HS-5 (cell line): ENCODE measurements at places on chromosomes 1 and 21.

DNA sequence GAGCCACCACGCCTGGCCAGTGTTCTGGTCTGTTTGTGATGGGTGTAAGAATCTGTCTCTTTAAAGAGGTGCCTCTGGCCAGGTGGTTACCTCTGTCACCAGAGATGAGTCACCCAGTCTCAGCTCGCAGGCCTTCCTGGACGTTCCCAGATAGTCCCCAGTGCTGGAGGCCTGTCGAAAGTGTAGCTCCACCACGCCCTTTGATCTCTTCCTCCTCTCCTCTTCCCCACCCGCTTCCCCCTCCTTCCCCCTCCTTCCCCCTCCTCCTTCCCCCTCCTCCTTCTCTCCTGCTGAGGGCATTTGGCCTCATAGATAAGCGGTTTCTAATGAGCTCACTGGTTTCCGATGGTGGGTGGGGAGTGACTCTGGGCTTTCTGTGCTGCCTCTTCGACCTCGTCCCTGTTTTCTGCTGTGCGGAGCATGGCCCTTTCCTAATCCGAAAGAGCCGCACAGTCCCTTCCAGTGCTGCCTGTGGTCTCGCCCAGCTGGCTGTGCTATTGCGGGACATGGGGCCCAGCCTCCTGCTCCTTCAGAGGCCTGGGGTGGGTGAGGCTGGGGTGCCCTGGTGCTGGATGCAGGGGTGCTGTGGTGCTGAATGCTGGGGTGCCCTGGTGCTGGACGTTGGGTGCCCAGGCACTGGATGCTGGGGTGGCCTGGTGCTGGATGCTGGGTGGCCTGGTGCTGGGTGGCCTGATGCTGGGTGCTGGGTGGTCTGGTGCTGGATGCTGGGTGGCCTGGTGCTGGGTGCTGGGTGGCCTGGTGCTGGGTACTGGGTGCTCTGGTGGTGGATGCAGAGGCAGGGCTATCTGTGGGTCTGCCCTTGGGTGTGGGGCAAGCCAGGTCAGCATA, 19.2 kb downstream of the AGPAT3 start:
- DNase-seq = no peak

- DNase-seq = no peak
These were observed 67.0 kb upstream of the BACE2 start for GRCh38 chr21:41100826-41101550.

GRCh38 chr1:21906173-21907078, 30.7 kb downstream of the HSPG2 start:
- no peak for DNase-seq

DNA sequence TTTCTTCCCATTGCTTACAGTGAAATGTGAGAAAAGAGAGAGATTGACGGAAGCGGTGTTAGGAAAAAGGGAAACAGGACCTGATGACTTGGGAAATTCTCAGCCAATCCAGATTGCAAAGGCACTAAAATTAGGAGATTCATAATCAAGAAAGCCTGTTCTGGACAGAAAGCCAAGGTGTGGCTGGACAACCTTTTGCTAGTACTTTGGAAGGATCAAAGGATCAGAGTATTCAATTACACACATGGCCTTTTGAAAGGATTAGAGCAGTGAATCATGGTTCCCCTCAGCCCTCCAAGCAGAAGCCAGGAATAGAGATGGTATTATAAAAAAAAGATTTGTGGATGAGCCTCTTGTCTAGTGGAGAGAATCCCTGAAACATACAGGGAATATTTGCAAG, 669.8 kb upstream of the ADAMTS5 start:
- no peak for DNase-seq

DNA sequence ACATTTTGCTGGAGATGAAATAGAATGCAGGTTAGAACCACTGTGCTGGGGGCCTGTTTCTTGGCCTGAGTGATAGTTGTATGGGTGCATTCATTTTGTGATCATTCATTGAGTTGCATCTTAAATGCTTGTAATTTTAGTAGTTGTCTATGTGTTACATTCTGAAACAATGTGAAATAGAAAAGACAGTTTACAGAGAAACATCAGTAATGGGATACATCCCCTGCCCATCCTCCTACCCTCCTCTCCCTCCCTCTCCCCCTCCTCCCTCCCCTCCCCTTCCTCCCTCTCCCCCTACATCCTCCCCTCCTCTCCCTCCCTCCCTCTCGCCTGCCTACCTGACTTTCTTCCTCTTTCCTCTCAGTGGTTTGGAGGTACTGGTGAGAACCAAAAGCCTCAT, 54.5 kb upstream of the COL6A1 start:
- DNase-seq = no peak

GRCh38 chr1:194225821-194226220, 1039.4 kb upstream of the B3GALT2 start:
- no peak for DNase-seq
